IPS-NIHi11 (cell line): ENCODE measurements at places on chromosomes 7 and 10.

DNA sequence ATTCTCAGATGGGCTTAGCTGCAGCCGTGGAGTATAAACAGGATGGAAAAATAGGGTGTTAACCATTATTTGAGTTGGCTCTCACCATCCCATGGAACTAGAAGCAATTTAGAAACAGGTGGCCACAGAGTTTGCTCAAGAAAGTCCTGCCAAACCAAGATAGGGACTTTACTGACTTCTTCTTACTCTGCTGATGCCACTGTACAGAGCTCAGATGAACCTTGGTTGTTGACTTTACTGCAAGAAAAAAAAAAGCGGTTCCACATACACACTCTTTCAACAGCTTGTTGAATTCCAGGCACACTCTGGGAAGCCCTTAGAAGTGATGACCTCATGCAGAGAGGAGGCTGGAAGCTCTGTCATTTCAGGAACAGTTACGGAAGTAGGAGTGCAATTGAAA lies 753.4 kb downstream of the NRG3 start:
- no peak for DNase-seq

DNA sequence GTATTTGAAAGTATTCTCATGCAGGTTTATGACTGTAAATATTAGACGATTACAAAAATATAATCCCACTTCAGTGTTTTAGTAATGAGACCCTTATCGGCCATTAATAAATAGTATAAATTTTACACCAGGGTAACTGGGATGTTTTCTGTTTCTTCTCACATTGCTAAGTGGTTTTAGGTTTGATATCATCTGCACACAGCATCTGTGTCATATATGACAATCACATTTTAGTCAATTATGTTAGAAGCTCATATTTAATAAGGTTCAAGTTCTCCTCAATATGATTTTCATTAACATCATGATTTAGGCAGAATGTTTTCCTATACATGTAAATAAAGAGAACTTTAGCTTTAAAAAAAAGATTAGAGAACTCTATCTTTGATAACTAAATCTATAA lies 66.8 kb downstream of the ATAD1 start:
- DNase-seq = no peak

DNA sequence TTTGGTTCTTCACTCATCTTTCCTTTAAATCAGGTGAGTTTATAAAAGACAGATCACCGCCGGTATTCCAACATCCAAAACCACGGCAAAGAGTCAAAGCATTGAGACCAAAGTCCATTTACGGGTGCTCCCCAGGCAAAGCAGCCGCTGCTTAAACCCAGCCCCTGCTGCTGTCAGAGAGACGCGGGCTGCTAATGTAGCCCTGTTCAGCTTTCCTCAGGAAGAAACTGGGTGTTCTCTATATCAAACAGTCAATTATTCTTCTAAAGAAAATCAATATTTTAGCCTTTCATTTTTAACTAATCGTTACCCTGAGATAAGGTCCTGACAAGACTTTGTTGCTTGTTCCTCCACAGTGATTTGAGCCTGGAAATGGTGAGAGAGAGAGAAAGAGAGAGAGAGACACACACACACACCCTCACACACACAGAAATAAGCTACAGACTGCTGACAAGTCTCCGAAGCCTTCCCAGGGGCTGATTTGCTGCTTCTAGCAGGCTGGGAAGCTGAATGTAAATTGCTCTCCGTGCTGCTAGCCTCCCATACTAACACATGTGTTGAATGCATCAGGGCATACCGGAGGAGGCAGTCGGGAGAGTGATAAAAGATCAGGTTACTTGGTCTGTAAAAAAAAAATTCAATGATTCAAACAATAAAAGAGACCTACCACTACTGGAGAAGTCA lies 183.0 kb upstream of the ANK3 start:
- peak; percentile 62 for DNase-seq

GRCh38 chr10:44752451-44753441 lies 158.4 kb upstream of the TMEM72 start:
- no peak for DNase-seq

GRCh38 chr7:54898659-54899340 lies 120.0 kb upstream of the EGFR start:
- no peak for DNase-seq

- no peak for DNase-seq
Observed at GRCh38 chr7:105320896-105321295, 67.8 kb downstream of the SRPK2 start.

- DNase-seq = no peak
Observed at GRCh38 chr10:72034040-72034499, 54.3 kb downstream of the SPOCK2 start.

DNA sequence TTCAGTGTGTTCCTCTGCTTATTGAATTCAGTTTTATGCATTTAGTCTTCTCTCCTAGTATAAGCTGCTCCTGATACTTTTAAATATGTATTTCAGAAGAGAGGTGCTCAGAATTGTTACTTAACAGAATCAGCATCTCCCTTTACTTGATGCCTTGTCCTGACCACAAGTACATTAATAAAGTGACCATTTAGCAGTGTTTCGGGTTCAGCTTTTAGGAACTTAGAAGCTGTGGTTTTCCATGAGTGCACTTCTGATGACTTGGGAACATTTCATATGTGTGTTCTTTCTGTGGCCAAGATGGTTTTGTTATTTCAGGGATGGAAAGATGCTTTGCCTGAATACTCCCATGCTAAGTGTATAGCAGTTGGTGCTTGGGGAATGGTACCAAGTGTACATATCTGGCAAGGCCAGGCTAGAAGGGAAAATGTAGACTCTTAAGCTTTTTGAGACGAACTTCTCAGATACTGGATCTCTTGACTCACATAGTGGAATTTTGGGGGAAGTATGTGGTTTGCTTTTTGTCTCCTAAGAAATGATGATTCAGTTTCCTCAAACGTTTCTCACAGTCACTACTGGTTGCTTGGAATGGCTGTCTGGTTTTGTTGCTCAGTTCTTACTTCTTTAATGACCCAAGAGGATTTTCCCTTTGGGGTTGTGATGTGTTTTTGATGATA lies 17.2 kb downstream of the SGPL1 start:
- DNase-seq = no peak
